ENCODE measurements at places on chromosomes 12 and 14.

DNA sequence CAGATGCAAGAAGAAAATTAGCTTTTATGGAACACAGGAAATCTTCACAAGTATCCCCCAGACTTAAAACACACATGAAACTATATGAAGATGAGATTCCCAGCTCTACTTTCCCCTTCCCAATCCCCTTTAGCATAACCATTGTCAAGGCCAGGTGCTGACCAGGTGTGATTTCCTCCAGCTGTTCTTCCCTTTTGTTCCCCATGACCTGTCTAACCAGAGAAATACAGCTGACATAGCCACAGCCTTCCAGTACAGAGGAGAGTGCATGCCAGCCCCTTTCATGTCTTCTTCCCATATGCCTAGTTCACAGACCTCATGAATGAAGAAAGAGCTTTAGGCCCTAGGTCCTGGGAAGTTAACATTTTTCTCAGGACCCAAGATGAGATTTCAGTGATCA lies 43.5 kb upstream of the FKBP4 start:
- no peak for DNase-seq

- DNase-seq, result no peak
Measured at GRCh38 chr12:130981074-130981742, 27.5 kb downstream of the ADGRD1 start.

DNA sequence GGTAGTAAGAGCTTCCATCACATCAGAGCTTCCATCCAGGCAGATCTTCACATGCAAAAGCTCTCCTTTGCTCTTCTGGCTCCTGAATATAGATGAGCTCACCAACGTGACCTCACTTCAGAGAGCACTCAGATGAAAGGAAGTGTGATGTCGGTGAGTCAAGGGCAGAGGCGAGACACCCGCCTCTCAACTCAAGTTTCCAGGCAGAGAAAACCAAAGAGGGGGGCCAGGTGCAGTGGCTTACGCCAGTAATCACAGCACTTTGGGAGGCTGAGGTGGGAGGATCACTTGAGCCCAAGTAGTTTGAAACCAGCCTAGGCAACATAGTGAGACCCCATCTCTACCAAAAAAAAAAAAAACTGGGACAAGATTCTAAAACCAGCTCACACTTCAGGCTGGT lies 126.9 kb downstream of the DUSP6 start:
- no peak for DNase-seq

DNA sequence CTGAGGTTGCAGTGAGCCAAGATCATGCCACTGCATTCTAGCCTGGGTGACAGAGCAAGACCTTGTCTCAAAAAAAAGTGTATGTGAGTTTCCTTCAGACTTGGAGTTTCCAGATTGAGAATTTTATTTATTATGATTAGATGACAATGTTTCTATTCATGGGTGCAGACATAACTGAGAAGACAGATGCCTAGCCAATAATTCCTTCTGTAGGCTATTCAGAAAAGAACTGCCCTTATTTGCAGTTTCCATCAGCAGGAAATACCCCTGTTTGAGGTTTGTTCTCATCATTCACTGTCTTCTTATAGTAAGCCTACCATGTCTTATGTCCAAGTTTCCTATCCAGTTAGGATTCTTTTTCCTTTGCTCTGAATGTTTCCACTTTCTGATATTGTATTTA lies 269.0 kb downstream of the KTN1 start:
- no peak for DNase-seq

DNA sequence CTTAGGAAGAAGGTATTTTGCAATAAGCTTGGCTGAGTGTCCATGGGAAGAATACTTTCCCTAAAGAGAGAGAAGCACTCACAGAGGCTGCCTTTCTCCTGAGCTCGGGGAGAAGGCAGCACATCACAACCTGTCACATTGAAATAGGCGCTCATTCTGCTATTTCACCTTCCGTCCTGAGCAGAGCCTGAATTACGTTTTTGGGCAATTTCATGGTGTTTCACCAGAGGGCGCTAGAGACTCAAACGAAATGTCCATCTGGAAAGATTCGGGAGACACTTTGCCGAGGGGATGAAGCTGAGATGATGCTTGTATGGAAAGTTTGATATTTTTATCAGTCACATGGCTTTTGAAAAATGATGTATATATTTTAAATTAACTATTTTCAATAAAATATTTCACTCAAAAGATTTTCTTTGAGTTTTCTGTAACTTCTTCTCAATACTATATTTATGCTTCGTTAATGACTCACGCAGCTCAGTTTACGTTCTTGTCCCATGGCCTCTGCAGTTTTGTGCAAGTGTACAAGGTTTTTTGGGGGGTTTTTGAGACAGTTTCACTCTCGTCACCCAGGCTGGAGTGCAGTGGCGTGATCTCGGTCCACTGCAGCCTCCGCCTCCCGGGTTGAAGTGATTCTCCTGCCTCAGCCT lies 17.4 kb upstream of the B4GALNT3 start:
- DNase-seq, result no peak

GRCh38 chr14:36652542-36653201 lies 9.0 kb upstream of the PAX9 start:
- no peak for DNase-seq

DNA sequence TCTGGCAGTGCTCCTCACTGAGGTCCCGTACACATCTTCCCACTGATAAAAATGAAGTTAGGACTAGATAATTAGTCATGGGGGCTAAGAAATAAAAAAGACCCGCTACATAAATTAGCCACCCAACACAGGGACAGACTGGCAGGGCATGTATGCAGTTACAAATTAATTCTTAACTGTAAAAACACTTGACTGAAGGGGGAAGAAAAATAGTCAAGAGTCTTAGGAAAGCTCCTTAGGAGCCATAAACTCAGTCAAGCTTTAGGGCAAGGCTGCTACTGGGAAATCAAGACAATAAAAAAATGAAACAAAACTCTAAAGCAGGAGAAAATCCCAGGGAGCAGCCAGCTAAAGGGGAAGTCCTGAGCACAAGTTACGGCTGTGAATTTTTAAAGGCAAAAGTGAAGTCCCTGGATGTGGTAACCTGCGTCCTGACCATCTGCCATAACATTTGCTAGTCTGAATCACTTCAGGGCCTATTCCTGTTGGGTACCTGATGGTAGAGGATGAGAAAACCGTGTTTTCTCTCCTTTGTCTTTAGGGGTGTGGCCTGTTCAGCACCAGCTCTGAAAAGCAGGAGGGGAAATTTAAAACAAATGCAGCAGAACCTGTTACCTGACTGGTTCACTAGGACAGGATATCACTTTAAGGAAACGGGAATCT lies 7.5 kb upstream of the NPFF start:
- no peak for DNase-seq

DNA sequence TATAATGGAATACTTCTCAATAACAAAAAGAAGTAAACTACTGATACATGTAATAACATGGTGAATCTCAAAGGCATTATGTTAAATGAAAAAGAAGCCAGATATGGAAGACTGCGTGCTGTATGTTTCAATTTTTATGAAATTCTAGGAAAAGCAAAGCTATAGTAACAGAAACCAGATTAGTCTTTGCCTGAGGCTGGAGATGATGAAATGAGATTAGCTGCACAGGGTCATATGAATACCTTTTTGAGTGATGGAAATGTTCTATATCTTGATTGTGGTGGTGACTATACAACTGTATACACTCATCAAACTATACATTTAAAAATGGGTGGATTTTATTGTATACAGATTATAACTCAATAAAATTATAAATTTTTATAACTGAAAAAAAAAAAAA lies 113.5 kb downstream of the TMEM30B start:
- DNase-seq, result no peak

DNA sequence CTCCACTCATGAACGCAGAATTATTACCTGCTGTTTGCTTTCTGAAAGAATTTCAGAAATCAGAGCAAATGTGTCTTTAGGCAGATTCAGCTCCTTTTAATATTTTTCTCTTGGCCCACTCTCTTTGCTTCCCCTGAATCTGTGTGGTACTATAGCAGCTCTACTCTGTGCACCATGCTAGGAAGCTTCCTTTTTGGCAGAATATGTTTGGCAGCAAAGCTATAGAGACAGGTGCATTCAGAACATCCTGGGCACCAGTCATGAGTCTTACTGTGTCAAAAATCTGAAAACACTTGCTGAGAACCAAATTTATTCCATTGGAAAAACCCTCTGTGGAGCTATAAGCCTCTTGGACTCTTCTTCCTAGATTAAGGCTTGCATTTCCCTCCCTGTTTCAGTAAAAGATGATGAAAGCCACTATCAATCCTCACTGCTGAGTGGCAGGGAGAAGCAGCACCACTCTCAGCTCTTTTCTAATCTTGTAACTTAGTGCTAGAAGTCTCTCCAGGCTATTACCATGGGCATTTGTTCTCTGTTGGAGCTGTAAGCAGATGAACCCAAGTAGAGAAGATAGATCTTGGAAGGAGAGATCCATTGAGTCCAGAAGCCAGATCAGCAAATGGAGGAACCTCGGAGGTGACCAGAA lies 18.2 kb downstream of the CIPC start:
- DNase-seq, result no peak

- DNase-seq, result peak; percentile 62
Measured at GRCh38 chr14:72608391-72609204, 285.3 kb downstream of the DPF3 start.

GRCh38 chr14:84029246-84029645 lies 1500.7 kb upstream of the FLRT2 start:
- no peak for DNase-seq

- DNase-seq, result no peak
Measured at GRCh38 chr14:60859525-60859924, 121.4 kb downstream of the TRMT5 start.

DNA sequence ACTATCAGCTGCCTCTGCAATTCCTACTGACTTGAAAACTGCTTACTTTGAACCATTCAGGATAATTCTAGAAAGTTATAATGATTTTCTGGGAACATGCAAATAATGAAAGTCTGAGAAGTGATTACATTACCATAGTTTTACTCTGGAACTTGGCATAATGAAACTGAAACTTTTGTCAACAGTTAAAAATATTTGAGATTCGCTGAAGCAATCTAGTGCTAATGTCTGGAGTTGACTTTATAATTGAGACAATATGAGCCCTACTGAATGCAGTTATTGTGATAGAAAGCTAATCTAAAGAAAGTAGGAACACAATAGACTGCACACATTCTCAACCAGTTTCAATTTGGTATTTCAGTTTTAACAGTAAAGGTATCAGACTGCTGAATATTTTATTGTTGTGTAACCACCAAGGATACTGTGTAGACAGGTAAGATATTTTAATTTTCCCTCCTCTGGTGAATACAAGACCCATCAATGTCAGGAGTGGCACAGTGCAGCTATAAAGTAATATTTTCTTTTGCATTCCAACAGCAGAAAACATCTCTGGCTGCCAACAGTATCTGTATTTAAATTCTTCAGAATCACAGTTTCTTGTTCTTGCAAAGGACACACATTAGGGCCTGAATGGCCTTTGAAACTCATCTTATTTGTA lies 483.5 kb downstream of the ATP23 start:
- DNase-seq, result no peak

DNA sequence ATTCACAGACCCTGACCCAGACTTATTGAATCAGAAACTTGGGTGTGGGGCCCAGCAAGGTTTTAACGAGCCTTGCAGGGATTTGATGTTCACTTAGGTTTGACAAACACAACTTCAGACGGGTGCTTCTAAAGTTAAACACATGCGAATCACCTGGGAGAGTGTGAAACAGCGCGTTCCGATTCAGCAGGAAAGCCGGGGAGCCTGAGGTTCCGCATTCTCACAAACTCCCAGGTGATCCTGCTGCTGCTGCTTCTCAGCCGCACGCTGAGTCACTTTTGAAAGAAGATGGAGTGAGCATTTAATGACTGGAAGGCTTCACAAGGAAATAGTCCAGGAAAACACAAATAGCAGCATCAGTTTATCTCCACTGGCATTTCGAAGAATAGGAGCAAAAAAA lies 44.2 kb upstream of the DDX11 start:
- no peak for DNase-seq

- DNase-seq, result no peak
Measured at GRCh38 chr12:26846416-26846815, 13.4 kb upstream of the ITPR2 start.

DNA sequence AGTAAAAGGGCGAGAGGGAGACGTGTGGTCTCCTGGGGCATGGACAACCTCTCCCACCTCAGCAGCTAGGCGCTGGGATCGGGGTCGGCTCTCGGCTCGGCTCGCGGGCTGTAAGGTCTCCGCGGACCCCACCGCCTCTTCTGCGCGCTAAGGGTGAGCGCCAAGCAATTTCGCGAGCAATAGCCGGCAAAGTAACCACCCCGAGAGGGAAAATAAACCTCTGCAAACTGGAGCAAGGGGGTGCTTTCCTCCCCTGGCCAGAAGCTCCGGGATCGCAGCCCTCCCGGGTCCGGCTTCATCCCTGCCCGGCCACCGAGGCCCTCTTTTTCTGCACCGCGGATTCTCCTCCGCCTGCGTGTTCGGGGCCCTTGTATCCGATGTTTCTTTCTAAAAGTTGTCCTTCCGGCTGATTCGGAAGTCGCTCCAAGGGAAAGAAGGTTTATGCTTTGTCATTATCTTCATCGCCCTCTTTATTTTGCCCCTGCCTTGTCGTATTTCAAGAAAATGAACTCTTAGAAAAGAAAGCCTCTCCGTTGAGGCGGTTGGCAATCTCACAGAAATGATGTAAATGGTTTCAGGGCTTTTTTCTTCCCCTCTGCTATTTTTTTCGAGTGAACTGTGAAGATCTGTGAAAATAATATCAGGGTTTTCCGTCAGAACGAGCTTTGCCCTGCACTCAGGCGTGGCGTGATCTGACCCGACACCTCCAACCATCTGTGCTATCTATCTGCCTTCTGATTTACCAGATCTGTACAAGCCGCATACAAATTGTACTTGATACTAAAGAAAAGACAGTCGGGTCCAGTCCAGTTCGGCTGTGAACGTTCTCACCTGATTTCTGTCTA lies 1.7 kb upstream of the SIX6 start:
- no peak for DNase-seq

GRCh38 chr12:80598004-80598606 lies 109.3 kb upstream of the MYF6 start:
- DNase-seq, result no peak

DNA sequence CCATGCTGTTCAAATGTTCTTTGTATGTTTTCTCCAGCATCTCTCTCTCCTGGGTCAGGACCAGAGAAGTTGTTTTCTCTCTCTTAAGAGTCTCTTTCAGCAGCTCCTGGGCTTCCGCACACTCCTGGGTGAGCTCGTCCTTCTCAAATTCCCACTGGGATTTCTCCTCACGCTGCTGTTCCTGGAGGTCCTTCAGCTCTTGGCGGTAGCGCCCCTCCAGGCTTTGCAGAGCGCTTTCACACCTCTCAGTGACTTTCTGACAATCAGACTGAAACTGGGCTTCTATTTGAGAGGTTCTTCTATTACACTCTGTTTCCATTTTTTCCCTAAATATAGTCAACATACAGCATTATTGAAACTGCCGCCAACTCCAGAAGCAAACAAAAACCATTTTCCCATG lies 72.7 kb downstream of the NIN start:
- DNase-seq, result no peak

GRCh38 chr12:124814741-124815613 lies 48.7 kb downstream of the SCARB1 start:
- no peak for DNase-seq
